ENCODE measurements at places on chromosomes 7 and 10.

- no peak for DNase-seq
Observed at GRCh38 chr10:38043516-38043915, 33.0 kb downstream of the ZNF33A start.

- DNase-seq = no peak
Observed at GRCh38 chr10:18400201-18400905, 251.0 kb downstream of the NSUN6 start.

DNA sequence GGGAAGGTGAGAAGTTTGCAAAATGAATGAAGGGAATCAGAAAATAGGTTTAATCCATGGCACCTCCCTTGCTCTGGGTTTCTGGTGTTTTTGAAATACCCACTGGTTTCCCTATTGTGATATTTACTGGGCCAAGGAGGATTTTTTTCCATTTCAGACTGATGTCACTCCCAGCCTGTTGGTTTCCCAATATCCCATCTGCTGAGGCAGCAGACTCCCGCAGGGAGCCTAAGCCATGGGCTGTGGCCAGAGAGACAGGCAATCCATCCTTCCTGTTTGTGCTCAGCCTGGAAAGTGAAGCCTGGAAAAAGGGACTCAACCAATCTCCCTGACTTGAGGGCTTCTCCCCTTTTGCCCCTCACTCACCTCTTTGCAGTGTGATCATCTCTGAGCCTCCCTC is 22.8 kb downstream of the FAM107B start:
- DNase-seq = peak; percentile 64

- DNase-seq = no peak
Observed at GRCh38 chr10:11224792-11225416, 207.2 kb downstream of the CELF2 start.

- DNase-seq = peak; percentile 99
Observed at GRCh38 chr7:33986951-33987947, 81.9 kb downstream of the BMPER start.

- no peak for DNase-seq
Observed at GRCh38 chr7:66967029-66967428, 28.4 kb downstream of the SBDS start.

DNA sequence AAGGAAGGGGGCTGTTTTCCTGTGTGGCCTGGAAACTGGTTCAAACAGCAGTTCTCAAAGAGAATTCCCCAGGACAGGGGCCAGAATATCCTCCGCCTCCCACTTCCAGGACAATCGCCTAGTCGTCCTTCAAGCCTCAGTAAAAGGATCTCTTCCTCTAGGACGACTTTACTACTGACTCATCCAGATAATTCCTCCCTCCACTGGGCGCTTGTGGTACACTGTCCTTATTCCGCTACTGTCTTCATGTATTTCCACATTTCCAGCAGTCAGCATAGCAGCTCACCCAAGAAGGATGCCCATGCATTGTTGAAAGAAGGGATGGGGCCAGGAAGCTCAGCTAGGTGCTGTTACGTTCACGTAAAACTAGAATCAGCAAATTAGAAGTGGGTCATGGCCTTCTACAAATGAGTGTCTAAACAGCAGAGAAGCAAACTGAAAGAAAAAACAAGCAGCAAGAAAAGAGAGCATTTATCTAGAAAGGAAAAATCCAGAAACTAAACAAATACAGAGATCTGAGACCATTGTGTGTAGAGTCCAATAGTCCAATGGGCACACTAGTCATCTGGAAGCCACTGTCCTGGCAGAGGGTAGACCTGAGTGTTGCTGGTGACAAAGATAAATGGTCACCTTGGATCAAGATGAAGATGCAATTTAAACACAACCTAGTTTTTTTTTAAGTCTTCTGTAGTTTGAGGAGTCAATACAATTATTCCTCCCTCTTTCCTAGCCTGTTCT is 26.3 kb downstream of the CLRN3 start:
- DNase-seq = no peak

DNA sequence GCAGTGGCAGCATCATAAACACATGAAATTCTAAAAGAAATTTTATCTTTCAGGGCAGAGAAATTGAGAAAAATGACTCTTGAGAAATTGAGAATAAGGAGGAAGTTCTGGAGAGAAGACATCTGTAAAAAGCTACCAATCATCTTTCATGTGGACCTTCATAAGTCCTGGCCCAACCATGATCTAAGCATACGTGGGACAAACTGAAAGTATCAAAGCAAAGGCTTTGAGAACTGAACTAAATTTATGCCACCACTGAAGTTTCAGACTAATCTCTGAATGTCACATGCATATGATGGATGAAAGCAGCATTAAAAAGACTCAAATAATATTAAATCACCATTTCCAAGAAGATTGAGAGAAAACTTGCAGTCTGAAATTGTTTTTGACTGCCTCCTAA is 1502.8 kb upstream of the LRRTM3 start:
- no peak for DNase-seq

- no peak for DNase-seq
Observed at GRCh38 chr10:98267069-98267893, 713 bp downstream of the LOXL4 start.

DNA sequence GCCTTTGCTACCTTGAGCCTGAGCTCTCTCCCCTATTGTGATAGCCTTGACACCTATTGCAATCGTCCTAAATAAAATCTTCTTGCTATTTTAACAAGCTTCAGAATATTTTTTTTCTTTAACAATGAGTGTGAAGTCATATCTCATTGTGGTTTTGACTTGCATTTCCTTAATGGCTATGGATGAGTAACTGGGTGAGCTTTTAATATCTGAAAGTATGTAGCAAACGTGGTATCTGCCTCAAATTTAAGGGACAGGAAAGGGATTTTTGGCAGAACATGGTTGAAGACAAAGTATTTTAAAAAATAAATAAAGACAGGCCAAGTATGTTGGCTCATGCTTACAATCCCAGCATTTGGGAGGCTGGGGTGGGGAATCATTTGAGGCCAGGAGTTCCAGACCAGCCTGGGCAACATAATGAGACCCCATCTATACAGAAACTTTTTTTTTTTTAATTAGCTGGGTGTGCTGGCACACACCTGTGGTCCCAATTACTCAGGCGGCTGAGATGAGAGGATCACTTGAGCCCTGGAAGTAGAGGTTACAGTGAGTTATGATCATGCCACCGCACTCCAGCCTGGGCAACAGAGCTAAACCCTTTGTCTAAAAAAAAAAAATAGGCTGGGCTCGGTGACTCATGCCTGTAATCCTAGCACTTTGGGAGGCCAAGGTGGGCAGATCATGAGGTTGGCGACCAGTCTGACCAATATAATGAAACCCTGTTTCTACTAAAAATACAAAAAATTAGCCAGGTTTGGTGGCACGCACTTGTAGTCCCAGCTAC is 319.3 kb upstream of the NRP1 start:
- DNase-seq = no peak

GRCh38 chr7:31432836-31433340 is 81.0 kb upstream of the ITPRID1 start:
- DNase-seq = no peak

DNA sequence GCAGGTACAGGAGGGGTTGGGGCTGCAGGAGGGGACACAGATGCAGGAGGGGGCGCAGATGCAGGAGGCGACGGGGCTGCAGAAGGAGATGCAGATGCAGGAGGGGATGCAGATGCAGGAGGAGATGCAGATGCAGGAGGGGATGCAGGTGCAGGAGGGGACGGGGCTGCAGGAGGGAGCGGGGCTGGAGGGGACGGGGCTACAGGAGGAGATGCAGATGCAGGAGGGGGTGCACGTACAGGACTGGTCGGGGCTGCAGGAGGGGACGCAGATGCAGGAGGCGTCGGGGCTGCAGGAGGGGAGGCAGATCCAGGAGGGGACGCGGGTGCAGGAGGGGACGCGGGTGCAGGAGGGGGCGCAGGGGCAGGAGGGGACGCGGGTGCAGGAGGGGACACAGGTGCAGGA is 66.5 kb downstream of the VWA2 start:
- no peak for DNase-seq

- no peak for DNase-seq
Observed at GRCh38 chr7:54166419-54166818, 375.8 kb upstream of the VSTM2A start.

GRCh38 chr7:94906065-94906851 is 1.1 kb upstream of the PPP1R9A start:
- DNase-seq = no peak

GRCh38 chr7:156472267-156472666 is 168.3 kb upstream of the RNF32 start:
- no peak for DNase-seq

DNA sequence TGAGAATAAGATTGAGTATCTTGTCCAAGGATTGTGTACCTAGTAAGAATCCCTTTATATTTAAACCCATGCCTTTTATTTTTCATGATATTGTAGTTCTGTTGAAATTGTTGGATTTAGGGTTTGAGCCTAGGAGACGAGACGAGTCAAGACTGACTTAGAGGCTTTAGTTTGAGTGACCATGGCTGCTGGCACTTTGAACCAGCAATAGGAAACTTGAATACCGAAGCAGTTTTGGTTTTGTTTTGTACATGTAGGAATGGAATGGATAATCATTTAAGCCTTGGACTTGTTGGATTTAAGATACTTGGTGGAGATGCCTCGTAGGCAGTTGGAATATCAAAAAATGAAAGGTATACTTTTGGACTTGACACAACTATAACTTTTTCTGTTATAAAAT is 229.0 kb downstream of the BICC1 start:
- DNase-seq = no peak

DNA sequence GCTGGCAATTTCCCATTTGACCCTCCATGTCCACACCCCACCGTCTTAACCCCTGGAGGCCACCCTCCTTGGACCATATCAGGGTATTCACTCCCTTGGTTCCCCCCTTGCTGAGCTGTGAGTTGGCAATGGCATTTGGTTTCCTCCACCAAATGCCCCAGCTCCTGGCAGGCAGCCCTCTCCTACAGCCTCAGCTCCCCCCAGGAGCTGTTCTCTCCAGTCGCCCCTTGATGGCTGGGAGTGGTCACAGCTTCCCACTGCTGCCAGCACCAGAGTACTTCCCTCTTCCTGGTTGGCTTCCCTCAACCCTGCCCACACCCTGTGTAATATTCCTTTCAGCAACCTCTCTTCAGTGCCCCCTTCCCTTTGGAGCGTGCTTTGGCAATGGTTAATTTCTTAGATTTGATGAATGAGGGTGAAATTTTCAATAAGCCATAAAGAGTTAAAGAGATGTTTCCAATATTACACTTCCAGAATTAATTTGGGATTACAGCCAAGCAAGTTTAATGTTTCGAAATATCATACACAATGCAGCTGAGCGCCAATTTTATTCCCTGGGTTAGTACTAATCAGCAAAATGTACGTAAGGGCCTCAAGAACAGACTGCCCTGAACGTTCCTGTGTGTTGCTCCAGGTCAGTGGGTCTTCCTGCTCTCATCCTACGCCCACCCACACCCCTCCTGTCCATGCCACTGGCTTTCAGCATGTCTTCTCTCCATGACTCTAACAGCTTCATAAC is 207.1 kb upstream of the NFE2L3 start:
- DNase-seq = no peak

DNA sequence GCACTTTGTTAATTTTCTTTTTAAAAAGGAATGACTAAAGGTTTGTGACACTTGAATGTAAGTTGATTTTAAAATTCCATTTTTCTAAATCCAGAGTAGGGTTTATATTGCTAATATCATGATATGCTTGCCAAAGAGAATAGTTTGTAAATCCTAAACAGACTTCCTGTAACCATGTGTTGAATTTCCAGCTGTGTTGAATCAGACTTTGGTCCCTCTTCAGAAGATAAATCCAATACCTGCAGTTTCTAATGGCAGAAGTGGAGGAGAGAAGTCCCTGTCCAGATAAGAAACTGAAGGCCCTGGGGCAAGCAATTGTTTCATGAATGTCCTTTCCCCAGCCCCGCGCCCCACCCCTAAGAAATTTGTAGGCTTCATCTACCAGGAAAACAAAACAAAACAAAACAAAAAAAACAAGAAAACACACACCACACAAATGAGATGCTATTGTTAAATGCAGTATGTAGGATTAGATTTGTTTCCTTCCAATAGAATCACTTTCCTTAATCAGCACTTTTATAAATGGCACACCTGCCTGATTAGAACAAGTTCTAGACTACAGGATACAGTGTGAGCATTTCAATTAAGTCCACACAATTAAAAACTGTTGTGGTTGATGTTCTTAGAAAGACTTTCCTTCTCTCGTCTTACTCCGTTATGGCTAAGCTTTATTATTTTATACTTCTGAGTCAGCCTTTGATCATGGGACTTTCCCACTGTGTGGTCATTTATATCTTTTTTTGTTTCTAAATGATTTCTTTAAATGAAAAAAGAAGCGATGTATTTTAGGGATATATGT is 122.8 kb downstream of the KAT6B start:
- no peak for DNase-seq

DNA sequence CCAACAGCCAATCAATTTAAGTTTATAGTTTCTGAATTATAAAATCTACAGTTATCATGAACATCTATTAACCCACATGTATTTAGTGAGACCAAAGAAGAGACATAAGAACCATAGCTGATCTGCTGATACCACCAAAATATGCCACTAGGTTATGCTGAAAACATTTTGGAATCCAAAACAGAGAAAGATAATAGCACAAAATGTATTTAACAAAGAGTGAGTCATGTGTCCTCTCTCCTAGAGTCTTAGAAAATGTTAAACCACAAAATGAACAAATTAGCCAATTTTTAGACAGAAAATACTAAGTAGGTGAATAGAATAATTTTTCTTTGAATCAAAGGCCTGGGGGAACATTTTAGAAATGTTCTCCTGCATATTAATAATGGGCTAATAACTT is 527.5 kb downstream of the GPAM start:
- no peak for DNase-seq

DNA sequence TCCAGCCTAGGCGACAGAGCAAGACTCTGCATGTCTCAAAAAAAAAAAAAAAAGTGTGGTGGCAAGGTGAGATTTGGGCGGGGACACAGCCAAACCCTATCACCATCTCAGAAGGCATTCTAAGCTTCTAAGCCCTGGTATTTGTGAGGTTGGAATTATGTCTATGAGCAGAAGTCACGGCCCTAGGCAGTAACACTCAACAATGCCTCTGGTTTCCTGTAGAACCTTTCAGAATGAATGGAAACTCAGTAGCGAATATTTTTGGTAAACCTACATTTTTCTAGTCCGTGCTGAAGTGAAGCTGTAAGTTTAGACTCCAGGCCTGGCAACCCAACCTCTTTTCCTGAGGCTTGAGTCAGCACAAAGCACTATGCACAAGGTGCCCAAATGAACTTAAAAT is 88.3 kb downstream of the FAM107B start:
- no peak for DNase-seq

- peak; percentile 71 for DNase-seq
Observed at GRCh38 chr7:134480730-134481129, 21.8 kb upstream of the AKR1B1 start.

GRCh38 chr10:132136097-132136521 is 50.6 kb upstream of the DPYSL4 start:
- no peak for DNase-seq

- no peak for DNase-seq
Observed at GRCh38 chr10:23379686-23380085, 35.1 kb upstream of the C10orf67 start.
